Muscle of arm (tissue), 14 donors: ENCODE measurements at places on chromosomes 5 and 9. TPM values are rescaled to one million over a fixed set of nuclear protein-coding genes. Genes with fewer than 3 reads are reported as not detected.
A peak's percentile ranks its signal among the peaks of the same experiment; 100 is the strongest.

DNA sequence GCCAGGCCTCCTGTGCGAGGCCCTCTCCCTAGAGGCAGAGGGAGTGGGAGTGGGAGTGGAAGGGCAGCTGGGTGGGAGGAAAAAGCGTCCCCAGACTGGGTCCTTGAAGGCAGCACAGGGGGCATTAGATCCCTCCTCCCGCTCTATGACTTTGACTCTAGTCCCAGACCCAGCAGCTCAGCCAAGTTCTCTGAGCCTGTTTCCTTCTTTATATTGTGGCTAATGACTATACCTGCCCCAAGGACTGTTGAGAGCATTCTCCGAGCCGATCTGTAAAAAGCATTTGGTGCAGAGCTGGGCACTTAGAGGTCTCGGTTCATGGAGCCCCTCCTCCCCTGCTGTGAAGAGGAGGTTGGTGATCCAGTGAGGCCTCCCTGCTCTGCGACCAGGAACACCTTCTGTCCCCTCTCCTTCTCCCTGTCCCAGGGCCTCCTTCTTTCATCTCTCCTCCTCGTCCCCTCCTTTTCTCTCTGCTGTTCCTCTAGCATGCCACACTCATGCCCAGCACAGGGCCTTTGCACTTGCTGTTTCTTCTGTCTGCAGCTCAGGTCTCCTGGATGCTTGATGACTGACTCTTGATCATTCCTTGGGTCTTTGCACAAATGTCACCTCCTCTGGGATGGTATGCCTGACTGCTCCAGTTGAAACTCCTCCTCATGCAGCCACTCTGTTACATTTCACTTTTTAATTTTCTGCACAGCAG lies 23.4 kb upstream of the PSD2 start:
- peak; percentile 44 for DNase-seq

GRCh38 chr5:154095904-154096303 lies 57.1 kb downstream of the MFAP3 start:
- no peak for DNase-seq

DNA sequence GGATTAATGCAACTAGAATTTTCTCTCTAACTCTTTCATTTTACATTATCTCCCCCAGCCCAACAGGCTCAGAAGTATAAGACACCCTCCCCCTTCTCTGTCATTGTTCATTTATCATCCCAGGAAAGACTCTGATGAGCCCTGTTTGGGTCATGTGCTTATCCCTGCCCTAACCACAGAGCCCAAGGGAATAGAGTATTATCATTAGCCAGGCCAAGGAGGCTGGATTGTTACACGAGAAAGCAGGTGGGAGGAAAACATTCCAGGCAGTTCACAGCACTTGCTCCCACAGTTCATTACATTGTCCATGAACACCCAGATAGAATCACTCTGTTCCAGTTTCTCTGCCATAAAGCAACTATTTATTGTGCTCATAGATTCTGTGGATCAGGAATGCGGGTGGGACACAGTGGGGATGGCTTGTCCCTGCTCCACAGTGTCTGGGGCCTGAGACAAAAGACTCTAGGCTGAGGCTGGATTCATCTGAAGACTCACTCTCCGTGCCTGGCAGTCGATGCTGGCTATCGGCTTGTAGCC lies 59.5 kb upstream of the TMEM215 start:
- DNase-seq = peak; percentile 49

DNA sequence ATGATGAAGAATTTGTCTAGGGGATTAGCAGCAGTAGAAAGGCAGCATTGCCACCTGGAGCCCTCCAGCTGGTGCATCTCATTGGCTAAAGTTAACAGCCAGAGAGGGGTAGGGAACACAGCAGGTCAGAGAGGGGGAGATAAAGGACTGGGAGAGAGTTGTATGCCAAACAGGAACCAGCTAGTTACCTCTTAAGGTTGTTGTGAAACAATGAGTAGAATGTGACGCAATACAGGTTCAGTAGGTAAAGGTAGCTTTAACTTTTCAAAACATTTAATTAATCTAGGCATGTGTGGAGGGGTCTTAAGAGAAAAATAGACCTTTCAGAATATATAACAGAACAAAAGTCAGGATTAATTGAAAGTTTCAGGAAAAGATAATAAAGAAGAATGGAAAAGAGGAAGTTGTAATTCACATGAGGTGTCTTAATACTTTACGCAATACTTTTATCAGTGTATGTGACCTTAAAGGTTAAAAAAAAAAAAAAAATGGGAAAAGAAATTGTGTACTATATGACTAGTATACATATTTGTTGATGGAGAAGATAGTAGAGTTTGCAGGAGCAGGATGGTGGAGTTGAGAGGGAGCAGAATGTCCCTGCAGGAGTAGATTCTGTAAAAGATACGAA lies 14.3 kb downstream of the FBXO38 start:
- DNase-seq = no peak

DNA sequence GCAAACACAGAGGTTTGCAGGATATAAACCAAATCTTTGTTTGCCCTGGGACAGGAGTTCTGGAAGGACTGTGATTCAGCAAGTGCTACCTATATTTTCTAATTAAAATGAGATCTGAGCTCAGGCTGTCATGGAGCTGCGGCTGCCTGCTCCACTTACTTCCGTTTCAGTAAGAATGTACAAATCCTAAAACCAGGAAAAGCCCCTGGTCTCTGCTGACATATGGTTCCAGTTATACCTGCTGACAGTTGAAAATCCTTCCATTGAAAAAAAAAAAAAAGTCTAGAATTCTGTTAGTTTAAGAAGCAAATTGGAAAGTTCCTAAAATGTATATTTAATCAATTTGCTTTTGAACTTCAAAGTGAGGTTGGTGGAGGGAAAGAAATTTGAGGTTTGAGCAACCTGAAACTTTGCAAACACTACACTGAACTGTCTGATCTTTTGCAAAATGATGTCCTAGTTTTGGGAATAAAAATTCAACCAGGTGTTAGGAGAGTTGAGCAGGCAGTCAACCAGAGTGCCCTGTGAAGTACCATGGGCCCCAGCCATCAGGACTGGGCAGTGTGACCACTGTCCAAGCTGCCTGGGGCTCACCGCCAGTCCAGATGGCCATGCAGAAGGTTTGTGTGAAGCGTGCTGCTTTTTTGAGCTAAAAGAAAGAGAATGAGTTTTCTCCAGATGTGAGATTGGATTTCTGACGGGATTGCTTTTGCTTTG lies 50.6 kb downstream of the SHB start:
- no peak for DNase-seq

RNF208 gene
- polyA plus RNA-seq = 2.0 TPM

LHFPL2 gene
- polyA plus RNA-seq = 72.0 TPM

OR1J2 gene
- polyA plus RNA-seq = not detected
